Activated CD8-positive, alpha-beta T cell treated with anti-CD3 and anti-CD28 coated beads for 36 hours (primary cell): ENCODE measurements at places on chromosomes 5 and 9. TPM values are rescaled to one million over a fixed set of nuclear protein-coding genes. Genes with fewer than 3 reads are reported as not detected.

DNA sequence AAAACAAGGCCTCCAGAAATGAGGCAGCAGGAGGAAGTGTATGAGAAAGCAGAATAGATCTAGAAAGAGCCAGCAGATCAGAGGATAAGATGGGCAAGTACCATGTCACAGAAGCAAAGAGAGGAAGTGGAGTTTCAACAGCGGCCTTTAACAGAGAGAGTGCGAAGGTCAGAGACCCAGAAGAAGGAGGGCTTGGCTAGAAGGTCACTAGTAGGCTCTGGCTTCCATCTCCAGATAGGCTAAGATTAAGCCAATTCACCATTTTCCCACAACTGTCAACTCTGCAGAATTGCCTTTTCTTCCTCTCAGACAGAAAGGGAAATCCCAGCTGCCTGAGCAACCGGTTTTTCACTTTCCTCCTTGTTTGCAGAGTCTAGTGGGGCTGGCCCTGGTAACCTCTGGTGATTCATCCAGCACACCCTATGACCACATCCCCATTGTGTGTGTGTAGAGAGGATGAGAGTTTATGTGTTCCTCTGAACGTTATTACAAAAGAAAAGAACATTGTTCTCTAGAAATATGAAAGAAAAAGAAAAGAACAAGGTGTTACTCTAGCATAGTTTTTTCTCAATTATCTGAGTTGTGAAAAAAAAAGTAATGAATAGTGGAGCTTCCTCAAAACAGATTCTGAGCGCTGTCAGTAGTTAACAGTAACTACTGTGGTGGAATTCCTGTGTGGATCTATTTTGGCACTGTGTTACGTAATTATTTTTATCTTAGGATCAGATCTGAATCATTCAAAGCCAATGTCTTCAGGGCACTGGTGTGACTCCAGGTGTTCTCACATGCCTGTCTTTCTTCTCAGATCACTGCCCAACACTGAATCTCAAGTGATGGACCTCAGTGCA is 220.4 kb downstream of the ARRDC3 start:
- DNase-seq, result peak; percentile 86
- no peaks in the 10 kb centered on the region for H3K27me3 ChIP-seq
- H3K4me1 ChIP-seq, result peaks cover 21% of the 10 kb centered on the region

DNA sequence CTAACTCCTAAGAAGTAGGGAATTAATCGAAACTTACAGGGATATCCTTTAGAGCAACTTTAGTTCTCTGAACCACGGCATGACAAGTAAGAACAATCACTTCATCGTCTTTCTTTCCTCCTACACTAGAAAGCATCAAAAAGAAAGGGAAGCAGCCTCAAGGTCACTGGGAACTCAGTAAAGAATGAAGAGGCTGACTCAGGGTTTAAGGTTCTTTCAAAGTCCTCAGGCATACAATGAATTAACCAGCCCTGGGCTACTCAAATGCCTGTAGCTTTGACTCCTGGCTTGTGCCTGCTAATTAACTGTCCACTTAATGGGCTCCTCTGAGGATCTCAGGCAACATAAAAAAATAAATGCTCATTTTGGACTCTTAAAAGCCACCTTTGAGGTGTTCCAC is 102.0 kb downstream of the TRIM32 start:
- H3K4me1 ChIP-seq, result no peaks in the 10 kb centered on the region
- no peak overlapping the region for H3K27ac ChIP-seq
- no peak for DNase-seq
- H3K27me3 ChIP-seq, result peaks cover 7% of the 10 kb centered on the region
- no peaks in the 10 kb centered on the region for H3K36me3 ChIP-seq

- H3K27me3 ChIP-seq, result no peaks in the 10 kb centered on the region
- H3K36me3 ChIP-seq, result peaks cover 26% of the 10 kb centered on the region
- H3K4me1 ChIP-seq, result peaks cover 2% of the 10 kb centered on the region
- DNase-seq, result no peak
These were observed 33.1 kb upstream of the SETD9 start for GRCh38 chr5:56876327-56876726.

ORM1 gene
- total RNA-seq, result not detected
